ENCODE measurements at places on chromosomes 2 and 18.

GRCh38 chr2:56107502-56108220 lies 76.1 kb upstream of the CCDC85A start:
- DNase-seq, result no peak

DNA sequence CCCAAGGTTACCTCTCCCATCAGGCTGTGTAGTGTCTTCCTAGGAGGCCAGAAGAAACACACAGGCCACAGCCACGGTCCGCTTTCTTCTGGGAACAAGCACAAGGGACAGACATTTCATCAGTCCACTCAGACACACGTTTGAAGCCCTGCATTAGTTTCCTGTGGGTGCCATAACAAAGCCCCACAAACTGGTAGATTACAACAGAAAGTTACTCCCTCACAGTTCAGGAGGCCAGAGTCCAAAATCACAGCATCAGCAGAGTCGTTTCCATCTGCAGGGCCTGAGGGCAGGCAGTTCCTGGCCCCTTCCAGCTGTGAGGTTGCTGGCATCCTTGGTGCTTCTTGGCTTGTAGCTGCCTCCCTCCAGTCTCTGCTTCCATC lies 8.8 kb upstream of the PRLH start:
- DNase-seq, result no peak

- DNase-seq, result no peak
Measured at GRCh38 chr2:17813010-17813741, 3.1 kb upstream of the MSGN1 start.

DNA sequence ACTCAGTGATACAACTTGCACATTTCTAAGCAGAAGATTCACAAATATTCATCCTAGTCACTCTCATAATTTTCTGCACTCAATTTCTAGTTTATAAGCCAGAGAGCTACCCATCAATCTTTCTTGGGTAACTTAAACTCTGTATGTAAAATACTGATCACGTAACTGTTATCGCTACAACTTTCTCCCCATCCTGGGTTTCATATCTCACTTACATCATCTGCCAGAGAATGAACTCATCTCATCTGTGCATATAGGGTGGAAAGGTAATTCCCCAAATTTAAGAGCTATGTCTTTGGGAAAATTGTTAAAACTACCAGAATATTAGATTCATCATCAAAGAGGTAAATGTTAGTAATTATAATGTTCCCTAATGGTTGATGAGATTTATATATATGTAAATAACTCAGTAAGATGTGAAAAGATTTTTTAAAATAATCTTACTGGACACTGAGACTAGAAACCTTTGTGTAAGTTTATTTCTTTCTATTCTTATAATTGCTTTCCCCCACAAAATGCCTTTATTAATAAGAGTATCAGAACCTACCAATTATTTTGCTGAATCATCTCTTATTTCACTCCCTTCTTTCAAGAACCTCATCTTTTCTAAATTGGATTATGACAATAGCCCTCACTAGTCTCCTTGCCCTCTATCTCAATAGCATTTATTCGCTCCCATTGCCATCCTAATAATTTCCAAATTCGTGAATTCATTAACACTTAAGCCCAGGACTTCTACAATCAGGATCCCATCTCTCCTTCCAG lies 729.0 kb downstream of the EPHA4 start:
- DNase-seq, result no peak

GRCh38 chr2:47094511-47095142 lies 60.5 kb downstream of the STPG4 start:
- no peak for DNase-seq
